Left ventricle myocardium superior (tissue), 1 donor: ENCODE measurements at places on chromosomes 6 and 20. TPM values are rescaled to one million over a fixed set of nuclear protein-coding genes. Genes with fewer than 3 reads are reported as not detected.

GRCh38 chr6:34813028-34813713, 21.3 kb downstream of the BLTP3A start:
- DNase-seq = no peak

GRCh38 chr6:44074813-44075646, 52.2 kb downstream of the MRPL14 start:
- DNase-seq = no peak

GRCh38 chr6:56243518-56244070, 3.8 kb downstream of the COL21A1 start:
- DNase-seq = no peak

PNPLA1 gene
- total RNA-seq = not detected
